ENCODE measurements at places on chromosomes 16 and 17.
A peak's percentile ranks its signal among the peaks of the same experiment; 100 is the strongest.

DNA sequence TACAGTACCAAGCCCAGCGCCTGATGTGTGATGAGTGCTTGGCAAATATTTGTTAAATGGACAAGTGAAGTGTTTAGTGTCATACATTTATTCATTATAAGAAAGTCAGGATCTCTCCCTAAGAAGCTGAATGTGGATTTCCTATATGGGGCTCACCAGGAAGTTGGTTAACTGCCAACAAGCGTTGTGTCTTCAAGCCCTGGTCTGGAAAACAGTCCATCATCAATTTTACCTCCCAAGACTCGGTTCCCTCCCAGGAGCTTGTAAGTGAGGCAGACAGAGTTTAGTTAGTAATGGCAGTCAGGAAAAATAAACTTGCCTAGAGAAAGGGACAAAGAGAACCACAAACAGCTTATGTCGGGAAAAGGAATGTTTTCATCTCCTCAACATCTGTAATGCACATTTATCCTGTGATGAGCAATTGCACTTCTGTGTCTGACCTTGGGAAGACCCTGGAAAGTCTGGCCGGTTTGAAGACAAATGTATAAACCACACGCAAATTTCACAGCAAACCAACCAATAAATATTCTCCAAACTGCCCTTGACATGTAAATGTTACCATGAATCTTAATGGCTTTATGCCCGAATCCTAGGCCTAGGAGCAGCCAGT lies 28.3 kb downstream of the C16orf95 start:
- no peak for DNase-seq

GRCh38 chr16:1665829-1666228 lies 12.2 kb upstream of the JPT2 start:
- DNase-seq: no peak

DNA sequence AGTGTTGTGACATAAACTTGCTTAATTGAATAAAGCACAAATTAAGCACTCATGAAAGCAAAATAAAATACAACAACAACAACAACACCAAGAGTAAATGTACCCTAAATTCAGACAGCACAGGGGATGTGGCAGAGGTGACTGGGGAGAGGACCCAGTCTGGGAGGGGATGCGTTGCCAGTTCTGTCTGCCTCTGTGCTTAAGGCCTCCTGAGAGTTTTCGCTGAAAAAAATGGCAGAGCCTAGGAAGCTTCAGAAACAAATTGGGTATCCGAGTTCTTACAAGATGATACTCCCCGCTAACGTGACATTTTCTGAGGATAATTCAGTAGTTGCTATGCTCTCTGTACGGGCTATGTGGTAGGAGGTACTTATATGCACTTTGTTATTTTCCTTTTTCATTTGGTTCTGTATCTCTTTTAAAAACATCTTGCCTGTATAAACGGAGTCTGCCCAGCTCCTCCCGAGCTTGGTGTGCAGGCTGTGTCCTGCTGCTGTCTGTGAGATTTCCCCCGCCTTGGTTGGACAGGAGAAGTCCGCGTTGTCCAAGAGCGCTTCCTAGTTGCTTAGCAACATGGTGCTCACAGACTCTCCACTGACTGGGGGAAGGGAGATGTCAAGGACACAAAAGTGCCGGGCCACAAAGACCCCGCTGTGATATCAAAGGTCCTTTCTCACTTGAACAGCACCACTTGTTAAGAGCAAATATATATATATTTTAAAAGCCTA lies 134.2 kb upstream of the CPHXL start:
- no peak for DNase-seq

- no peak for DNase-seq
These were observed 18.0 kb upstream of the TRIM37 start for GRCh38 chr17:59124665-59125064.

- no peak for DNase-seq
These were observed 69.9 kb downstream of the TBC1D16 start for GRCh38 chr17:79965806-79966205.

DNA sequence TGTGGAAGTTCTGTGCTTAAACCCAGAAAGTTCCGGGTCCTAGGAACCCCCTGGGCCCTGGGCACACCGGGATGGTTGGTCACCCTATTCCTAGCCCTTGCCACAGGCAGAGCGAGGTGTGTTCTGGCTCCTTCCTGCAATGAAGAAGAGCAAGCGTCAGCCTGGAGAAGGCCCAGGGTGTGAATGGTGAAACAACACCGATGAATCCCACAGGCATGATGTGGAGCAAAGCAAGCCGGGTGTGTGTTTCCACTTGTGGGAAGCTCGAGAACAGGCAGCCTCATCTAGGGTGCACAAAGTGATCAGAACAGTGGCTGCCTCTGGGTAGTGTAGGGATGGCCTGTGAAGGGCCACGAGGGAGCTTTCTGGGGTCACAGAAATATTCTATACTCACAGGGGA lies 13.8 kb downstream of the KCNG4 start:
- DNase-seq: no peak

DNA sequence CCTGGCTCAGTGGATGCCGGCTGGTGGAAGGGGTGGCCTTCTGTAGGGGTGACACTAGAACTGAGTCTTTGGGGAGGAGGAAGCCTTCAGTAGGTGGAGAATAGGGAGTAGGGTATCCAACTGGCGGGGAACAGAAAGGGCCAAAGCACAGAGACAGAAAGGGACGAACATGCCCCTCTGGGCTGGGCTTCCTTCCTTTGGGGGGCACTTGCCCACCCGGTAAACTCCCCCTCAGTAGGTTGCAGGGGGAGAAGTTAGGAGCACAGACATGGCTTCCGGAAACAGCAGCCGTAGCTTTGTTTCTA lies 774 bp downstream of the ENGASE start:
- DNase-seq: no peak

DNA sequence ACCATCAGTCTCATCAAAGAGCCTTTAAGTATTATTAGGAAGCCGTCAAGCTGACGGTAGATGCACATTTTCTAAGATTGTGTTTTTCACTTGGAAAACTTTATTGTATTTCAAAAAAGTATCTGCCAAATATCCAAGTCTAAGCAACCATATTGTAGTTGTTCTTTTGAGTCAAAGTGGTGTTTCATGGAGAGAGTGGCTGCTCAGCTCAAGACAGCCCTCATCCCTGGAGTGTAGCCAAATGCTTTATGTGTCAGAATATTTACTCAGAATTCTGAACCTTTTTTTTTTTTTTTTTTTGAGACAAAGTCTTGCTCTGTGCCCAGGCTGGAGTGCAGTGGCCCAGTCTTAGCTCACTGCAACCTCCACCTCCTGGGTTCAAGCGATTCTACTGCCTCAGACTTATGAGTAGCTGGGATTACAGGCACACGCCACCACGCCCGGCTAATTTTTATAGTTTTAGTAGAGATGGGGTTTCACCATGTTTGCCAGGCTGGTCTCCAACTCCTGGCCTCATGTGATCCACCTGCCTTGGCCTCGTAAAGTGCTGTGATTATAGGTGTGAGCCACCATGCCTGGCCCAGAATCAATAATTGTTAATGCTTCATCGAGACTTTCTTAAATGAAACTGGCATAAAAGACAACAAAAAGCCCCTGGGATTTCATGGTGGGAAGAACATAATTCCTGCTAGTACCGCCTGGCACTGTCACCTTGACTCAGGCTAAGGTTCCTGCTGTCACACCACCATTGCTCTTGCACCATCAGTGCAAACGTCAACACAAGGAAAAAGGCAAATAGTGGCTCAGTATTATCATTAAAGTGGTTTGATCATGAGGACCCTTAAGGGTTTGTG lies 45.5 kb downstream of the PRKCA start:
- DNase-seq: peak; percentile 70

DNA sequence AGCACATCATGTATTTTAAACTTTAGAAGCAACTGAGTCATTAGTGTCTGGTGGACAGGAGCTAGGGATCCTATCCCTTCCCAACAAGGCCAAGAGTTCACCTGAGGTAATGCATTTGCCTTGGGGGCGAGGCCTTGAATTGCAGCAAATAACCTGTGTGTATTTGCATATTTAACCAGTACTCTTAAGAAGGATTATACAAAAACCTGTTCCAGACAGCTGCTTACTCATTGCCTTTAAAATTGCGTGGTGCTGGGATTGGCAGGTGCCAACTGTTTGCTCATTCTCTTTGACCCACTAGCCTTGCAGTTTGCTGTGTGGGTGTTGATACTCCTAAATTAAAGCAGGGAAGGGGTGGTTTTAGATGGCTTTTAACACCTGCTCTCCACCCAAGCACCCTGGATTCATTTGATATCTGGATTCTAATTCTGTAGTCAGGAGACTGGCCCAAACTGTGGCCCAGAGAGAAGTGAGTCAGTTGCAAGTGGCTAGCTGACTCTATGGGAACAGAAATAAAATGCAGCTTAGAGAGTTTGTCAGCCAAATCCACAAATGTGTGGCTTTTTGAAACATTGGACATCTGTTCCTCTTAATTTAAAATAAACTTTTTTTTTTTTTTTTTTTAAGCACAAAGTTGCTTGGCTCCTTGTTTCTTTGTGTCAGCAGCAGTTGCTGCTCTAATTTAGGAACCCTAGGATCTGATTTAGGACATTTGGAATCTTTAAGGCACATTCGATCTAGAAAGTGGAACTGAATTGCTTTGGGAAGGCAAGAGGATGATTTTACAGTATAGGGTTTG lies 46.9 kb downstream of the TUBD1 start:
- DNase-seq: peak; percentile 89

GRCh38 chr17:47663912-47664623 lies 14.3 kb downstream of the KPNB1 start:
- DNase-seq: peak; percentile 67

- DNase-seq: no peak
These were observed 3.6 kb downstream of the KRT17 start for GRCh38 chr17:41620583-41621434.

- no peak for DNase-seq
These were observed 280.6 kb upstream of the SALL1 start for GRCh38 chr16:51431517-51432241.

DNA sequence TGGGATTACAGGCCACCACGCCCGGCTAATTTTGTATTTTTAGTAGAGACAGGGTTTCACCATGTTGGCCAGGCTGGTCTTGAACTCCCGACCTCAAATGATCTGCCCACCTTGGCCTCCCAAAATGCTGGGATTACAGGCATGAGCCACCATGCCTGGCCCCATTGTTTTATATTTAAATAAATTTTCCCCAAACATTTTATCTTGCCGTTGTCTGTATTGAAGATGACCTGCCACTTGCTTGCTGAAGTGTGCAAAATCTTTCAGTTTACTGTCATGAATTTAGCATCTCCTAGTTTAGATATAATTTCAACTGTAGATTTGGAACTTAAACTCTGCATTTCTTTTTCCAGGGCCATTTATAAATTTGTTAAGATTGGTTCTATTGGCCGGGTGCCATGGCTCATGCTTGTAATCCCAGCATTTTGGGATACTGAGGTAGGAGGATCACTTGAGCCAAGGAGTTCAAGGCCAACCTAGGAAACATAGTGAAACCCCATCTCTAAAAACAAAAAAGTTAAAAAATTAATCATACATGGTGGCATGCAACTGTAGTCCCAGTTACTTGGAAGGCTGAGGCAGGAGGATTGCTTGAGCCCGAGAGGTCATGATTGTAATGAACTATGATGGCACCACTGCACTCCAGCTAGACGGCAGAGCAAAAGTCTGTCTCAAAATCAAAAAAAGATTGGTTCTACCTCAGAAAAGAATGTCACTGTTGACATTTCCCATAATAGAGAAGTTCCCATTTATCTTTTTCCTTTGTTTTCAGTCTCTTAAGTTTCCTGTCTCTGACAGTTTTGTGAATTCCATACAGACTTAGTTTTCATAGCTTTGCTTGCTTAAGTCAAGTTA lies 84.4 kb downstream of the VMP1 start:
- DNase-seq: no peak

DNA sequence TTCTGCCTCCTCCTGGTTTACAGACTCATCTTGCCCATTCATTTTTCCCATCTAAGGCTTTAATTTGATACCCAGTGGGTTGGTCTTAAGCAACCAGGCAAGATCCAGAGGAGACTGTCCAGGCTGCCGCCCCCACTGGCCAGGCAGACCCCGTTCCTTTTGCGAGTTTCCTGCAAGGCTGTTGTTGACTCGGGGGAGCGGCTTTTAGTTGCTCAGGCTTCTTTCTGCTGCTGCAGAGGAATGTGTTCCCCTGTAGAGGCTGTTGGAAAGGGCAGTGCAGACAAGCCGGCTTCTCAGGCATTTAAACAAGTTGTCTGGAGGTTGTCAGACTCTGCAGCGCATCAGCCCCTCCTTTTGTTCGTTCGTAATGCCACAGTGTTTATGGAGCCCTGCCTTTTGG lies 231.2 kb downstream of the PRKCA start:
- no peak for DNase-seq

GRCh38 chr16:24972608-24973220 lies 42.5 kb downstream of the ARHGAP17 start:
- DNase-seq: no peak

- no peak for DNase-seq
These were observed 553 bp upstream of the RAB11FIP4 start for GRCh38 chr17:31390748-31391495.

DNA sequence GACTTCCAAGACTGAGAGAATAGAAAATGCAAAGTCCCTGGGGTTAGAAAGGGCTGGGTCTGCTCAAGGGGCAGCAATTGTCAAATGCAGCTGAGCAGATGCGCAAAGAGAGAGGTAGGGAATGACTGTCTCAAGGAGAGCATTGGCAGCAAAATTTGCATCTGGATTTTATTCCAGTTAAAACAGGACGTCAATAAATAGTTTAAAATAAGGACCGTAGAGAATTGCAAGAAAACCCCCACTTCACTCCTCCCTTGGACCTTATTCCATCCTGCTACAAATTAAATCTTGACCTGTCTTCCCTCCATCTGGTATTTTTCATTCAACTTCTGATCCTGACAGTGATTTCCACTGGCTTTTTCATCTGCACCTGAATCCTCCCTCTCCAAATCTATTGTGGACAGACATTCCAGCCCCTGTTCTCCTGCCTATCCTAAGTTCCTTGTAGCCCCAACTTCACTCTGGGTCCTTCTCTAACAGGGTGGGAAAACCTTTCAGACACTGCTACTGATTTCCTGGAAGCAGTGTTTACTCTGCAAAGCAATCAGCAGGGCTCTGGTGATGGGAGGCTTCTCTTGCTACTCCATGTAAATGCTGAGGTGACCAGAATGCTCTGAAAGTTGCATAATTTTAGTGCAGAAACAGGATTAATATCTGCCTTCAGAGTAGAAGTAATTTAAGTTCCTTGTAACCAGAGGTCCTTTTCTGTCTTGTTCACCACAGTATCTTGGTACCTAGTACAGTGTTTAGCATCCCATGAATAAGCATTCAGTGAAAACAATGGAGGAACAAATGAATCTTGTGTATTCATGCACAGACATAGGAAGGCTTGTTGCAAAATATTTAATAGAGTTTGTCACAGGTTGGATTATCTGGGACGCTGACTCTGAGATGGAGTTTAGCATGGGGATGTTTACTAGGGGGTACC lies 79.2 kb downstream of the CDH11 start:
- DNase-seq: no peak

- no peak for DNase-seq
These were observed 2.4 kb downstream of the NUP93 start for GRCh38 chr16:56732366-56732765.

Data from colonic mucosa (tissue), 4 donors.